ENCODE measurements at places on chromosomes 11 and 22.

GRCh38 chr11:1055109-1055703 is 18.7 kb upstream of the MUC6 start:
- no peak for DNase-seq

GRCh38 chr11:92828556-92828955 is 140.9 kb upstream of the MTNR1B start:
- DNase-seq, result no peak

GRCh38 chr11:70226183-70226582 is 23.1 kb downstream of the FADD start:
- DNase-seq, result no peak

DNA sequence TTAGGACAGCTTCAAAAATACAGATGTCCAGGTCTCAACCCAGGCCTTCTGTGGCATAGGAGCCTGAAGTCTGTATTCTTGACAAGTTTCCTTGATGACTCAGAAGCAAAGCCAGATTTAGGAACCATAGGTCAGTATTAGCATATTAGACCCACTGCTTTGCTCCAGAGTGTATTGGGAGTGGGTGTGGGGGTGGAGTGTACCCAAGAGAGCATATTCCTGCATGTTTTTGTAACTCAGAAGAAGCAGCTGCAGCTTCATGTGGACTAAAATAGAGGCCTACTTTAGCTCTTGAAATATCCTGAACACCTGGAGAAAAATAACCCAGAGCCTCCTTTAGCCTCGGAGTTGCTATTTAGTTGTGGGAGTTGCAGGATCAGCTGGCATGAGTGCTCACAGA is 106.7 kb downstream of the CCDC81 start:
- DNase-seq, result no peak

DNA sequence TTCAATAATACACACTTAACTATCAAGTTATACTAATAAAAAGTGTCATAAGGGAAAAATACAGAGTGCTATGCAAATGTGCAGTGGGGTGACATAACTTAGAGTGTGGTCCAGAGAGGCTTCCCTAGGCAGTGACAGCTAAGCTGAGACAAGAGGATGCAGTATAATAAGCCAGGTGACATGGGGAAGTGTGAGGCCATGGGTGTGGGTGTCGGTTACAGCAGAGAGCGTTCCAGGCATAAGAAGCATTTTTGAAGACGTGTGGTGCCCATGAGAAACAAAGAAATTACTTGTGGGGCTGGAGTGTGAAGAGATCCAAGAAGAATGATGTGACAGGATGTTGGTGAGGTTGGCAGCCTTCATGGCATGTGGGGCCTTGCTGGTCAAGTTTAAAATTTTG is 78.1 kb upstream of the PICALM start:
- no peak for DNase-seq

- no peak for DNase-seq
Observed at GRCh38 chr11:13207665-13208594, 69.7 kb upstream of the BMAL1 start.

GRCh38 chr11:76889411-76889975 is 28.8 kb downstream of the ACER3 start:
- DNase-seq, result no peak

DNA sequence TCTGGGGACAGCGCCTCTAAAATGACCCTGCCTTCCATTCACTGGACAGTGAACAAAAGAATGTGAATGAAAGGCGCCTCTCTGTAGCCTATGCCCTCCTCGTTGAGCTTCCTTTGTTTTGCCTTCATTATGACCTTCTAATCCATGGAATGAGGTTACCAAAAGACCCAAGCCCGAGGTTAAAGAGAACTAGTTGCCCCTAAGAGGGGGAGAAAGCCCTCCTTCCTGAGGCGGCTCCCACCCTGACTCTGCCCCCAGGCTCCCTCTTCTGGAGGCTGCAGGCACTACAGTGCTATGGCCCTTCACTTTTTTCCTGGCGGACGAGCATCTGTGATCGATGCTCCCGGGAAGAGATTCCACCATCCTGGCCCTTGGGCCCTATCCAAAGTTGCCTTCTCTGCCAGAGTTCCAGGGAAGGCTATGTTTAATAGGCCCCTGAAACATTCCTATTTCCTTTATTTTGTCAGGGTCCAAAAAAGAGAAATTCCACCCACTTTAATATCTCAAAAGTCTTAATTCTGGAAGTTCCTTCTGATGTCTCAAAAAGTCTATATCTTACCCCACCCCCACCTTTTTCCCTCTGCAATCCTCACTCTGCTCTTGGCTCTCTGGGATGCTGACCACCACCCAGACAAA is 147.3 kb downstream of the FEZ1 start:
- no peak for DNase-seq

DNA sequence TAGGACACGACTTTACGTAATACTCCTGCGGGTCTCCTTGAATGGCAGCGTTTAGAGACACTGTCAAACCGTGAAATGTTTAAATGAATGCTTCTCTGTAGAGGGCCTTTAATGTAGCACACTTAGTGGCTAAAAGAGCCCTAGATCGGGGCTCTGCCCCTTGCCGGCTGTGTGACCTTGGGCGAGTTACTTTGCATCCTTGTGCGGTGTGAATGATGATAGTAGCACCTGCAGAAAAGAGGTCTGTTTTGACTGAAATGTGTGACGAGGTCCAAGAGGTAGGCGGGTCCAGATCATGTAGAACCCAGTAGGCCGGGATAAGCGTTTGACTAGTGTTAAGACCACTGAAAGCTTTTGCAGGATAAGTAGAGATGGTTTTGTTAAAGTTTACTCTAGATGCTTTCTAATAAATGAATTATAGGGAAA is 866 bp downstream of the MED17 start:
- no peak for DNase-seq

DNA sequence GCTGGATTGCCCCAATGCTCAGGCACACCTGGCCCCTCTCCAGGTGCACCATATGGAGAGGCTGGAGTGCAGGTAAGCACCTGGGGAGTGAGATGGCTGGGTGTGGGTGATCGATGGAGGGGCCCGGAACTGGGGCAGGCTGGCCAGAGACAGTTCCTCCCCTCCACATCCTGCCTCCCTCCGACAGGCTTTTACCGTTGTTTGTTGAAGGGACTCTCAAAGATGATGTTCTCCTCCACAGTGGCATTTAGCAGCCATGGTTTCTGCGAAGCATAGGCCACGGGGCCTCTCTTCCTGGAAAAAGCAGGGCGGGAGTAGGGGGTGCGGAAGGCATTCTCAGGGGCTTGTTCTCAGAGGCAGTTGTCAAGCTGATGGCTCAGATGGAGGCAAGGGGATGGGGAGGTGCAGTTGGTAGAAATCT is 25.9 kb upstream of the KCNJ11 start:
- peak; percentile 57 for DNase-seq

DNA sequence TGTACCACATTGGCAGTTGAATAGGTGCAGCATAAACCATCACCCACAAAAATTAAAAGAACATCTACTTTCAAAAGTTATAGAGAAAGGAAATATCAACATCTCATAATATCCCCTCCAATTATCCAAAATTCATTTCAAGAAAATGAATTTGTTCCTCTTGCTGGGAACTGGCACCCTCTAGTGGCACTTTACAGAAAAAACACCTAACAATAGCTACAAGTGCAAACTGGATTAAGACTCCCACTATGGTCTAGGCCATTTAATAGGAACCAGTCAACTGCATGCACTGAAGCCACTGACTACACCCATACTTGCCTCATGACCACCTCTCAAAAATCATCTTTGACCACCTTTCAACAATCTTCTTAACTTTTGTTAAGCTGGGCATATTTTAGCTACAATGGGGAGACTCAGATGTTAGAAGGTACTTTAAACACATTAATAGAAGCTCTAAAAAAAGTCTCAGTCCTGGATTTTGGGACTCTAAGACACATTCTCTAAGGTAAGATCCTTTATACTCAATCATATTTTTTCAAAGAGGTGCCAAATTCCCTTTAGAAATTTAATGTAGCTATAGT is 17.3 kb downstream of the TRAF6 start:
- no peak for DNase-seq

DNA sequence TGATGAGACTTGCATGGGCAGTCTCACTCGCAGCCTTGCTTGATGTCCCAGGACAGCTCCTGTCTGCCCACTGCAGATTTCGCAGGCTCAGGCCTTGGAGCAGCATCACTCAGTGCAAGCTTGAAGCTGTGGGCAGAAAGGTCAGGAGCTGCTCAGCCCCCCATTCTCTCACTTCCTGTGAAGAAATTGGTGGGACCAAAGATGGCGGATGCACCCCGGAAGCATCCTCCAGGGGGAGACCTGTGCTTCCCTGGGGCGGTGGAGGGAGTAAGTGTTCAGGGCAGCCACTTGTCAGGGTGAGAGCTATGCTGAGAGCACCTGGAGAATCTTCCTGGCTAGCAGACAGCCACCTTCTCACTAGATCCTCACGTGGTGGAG is 11.3 kb downstream of the PLAAT2 start:
- no peak for DNase-seq

GRCh38 chr11:112748713-112749543 is 212.3 kb upstream of the NCAM1 start:
- DNase-seq, result no peak

GRCh38 chr11:116631201-116631600 is 141.6 kb downstream of the BUD13 start:
- no peak for DNase-seq

- DNase-seq, result no peak
Observed at GRCh38 chr11:112797092-112797491, 164.1 kb upstream of the NCAM1 start.

- no peak for DNase-seq
Observed at GRCh38 chr22:41834005-41834944, 1.4 kb downstream of the SREBF2 start.

GRCh38 chr22:42959576-42960509 is 55.1 kb downstream of the PACSIN2 start:
- no peak for DNase-seq

DNA sequence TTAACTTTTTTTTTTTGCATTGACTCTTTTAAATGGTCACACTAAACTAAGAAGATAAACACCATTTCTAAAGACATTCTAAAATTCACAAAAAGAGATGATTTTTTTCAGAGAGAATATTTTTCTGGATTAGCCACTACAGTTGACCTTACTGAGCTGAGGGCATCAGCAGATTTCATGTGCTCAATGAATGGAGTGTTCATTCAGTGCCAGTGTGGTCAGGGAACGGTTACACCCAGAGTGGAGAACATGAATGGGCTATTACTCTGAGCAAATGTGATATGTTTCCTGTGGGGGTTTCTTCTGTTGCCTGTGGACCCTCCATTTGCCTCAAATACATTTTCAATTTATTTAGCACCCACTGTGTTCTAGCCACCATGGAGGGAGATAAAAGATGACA is 19.1 kb downstream of the PKNOX2 start:
- DNase-seq, result no peak

- DNase-seq, result no peak
Observed at GRCh38 chr11:128862406-128862805, 4.7 kb downstream of the KCNJ1 start.

DNA sequence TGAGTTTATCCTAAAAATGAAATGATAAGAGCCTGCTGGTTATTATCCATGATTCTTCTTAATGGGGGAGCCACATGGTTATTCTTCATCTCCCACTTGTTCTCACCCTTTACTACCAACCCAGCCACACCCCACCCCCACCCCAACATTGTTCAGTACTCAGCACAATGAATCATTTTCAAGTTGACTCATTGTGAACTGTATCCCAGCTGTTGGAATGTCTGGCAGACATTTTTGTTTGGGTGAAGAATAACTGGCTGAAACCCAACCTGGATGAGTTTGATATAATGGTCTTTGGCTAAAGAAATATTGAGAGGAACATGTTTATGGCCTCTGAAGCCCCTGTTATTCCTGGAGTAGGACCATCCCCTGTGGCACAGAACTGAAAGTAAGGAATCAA is 136.2 kb downstream of the ELP4 start:
- no peak for DNase-seq

DNA sequence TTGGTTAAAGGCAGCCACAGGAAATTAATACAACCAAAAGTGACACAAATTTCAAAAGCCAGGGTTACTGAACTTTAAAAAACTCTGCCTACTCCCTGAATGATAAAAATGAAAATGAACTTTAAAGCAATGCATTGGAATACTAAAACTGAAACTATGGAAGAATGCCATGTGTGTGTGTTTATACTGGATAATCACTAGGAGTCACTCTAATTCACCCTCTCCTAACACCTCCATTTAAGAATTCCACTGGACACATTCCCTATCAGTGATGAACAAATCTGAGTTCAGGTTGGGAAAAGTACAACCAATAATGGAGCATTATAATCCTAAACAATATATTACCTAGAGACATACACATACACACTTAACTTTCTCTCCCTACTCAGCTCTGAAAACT is 27.5 kb upstream of the PLAAT3 start:
- no peak for DNase-seq

- DNase-seq, result peak; percentile 40
Observed at GRCh38 chr11:64810891-64811272, 531 bp upstream of the MEN1 start.

GRCh38 chr22:24069721-24070120 is 58.6 kb downstream of the CABIN1 start:
- DNase-seq, result no peak

GRCh38 chr11:131463649-131464425 is 93.4 kb downstream of the NTM start:
- DNase-seq, result no peak

DNA sequence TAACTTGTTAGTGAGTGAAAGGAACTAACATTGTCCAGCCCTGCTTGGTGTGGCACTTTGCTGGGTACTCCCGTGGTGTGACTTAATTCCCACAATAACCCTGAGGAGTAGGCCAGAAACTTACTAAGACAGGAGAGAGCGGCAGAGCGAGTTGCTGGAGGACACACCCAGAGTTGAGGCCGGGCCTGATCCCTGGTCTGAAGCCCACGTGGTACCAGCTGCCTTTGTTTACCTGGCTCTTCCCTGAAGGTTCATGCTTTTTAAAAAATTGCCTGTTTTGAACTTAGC is 594 bp downstream of the MPST start:
- no peak for DNase-seq

GRCh38 chr22:25702571-25703167 is 39.3 kb upstream of the MYO18B start:
- no peak for DNase-seq

DNA sequence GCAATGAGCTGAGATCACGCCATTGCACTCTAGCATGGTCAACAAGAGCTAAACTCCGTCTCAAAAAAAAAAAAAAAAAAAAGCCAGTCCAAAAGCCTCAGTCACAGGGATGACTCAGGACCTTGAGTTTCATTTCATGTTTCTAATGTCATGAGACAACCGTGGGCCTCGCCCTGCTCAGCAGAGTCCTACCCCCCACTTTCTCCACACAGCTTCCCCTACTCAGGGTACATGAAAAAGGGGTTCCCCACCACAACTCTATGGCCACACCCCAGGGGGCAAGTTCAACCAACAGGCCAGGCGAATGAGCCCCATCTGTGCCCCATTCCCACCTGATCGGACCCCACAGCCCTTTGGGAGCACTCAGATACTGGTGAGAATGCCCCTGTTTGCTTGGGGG is 24.3 kb upstream of the ADA2 start:
- no peak for DNase-seq

DNA sequence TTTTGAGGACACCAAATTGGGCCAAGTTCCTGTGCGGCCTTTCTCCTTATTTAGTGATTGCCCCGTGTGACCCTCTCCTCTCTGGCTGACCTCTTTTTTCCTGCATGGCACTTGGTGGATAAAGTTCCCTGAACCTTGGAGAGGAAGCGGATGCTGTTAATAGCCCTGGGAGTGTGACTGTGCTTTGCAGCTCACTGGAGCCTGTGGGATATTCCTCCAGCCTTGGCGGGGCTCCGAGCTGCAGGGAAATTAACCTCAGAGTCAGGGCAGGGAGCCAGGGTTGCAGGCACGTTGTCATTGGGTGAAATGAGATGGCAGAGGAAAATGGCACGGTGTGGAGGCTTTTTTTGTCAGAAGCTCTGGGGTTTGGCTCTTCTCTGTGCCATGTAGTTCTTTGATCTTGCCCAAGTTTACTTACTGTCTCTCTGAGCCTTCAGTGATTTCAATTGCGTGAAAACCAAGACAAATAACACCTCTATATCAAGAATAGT is 965 bp downstream of the OR9Q1 start:
- DNase-seq, result no peak
